ENCODE measurements at places on chromosomes 7 and 10.

DNA sequence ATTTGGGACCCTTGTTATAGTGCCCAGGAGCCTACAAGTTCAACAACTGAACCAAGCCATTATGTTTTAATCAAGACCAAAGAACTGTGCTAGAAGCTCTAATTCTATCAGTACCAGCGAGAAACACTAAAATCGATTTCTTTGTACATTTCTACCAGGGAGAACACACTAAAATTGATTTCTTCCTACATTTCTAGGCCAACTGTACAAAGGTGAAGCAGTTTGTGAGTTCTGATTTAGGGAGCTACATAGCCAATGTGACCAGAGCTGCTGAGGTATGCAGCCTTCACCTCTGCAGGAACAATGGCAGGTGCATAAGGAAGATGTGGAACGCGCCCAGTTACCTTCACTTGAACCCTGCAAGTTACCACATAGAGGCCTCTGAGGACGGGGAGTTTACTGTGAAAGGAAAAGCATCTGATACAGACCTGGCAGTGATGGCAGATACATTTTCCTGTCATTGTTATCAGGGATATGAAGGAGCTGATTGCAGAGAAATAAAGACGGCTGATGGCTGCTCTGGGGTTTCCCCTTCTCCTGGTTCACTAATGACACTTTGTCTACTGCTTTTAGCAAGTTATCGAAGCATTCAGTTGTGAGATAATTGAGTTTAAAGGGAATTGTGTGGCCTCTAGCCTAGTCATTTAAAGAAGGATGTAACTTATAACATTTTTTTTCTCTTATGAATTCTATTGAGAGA lies 31.7 kb downstream of the HYAL4 start:
- DNase-seq, result no peak

GRCh38 chr7:137694405-137694804 lies 152.4 kb downstream of the DGKI start:
- DNase-seq, result peak; percentile 52

GRCh38 chr7:64884085-64884912 lies 18.8 kb upstream of the ZNF273 start:
- no peak for DNase-seq

DNA sequence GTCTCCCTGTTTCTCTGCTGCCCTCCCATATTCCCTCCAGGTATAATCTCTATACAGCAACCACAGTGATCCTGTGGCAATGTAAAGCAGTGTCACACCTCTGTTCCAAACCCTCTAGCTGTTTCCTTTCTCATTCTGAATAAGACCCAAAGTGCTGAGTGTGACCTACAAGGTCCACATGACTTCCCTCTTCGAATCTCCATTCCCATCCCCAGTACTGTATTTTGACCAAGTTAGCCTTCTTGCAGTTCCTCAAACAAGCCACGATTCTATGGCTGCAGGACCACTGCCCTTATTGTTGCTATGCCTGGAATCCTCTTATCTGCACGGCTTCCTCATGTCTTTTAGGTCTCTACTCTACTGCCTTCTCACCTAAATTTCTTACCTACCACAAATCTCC lies 291.9 kb downstream of the DOCK4 start:
- DNase-seq, result no peak

GRCh38 chr7:149440222-149440621 lies 20.6 kb downstream of the ZNF777 start:
- no peak for DNase-seq

DNA sequence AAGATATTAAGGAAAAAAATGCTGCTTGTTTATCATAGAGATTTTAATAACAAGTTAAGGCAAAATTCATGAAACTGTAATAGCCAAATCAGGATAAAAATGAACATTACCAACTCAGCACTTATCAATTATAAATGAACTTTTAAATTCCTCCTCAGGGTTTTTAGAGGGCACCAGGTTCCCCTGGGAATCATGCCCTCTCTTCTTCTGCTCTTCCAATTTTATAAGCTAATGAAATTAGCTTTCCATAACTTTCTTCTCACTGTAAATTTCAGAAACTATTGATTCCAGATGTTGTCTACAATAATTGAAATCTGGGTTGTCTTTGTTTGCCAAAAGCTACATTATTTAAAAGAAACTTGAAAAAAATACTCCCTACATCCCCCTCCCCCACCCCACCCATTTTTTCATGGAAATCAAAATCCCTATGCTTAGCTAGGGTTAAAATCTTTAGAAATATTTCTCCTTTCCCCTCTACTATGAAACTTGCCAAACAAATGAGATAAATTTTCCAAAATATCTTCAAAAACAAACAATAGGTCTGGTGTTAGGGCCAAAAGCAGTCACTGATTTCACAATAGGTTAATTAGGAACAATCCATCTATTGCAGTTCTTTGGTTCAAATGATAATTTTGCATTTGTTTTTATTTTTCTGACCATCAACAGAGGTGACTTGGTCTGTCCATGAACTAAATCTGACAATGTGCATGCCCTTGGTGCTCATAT lies 187.7 kb downstream of the DOCK4 start:
- DNase-seq, result no peak

- DNase-seq, result no peak
Measured at GRCh38 chr7:28458732-28459131, 46.4 kb downstream of the CREB5 start.

GRCh38 chr7:127935847-127936376 lies 95.3 kb downstream of the LRRC4 start:
- no peak for DNase-seq

GRCh38 chr7:93575555-93576399 lies 1.3 kb upstream of the CALCR start:
- no peak for DNase-seq

- peak; percentile 17 for DNase-seq
Measured at GRCh38 chr7:78852951-78853350, 600.5 kb downstream of the MAGI2 start.

DNA sequence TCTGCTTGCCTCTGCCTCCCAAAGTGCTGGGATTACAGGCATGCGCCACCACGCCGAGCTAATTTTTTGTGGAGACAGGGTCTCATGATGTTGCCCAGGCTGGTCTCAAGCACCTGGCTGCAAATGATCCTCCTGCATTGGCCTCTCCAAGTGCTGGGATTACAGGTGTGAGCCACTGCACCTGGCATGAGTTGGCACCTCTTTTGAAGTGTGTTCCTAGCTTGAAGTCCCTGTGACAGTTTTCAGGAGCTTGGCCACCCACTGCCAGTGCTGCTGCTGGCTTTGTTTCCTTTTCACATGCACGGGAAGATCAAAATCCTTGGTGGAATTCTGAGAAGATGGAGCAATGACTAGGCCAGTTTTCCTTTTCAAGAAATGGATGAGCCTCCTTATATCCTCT lies 126.3 kb downstream of the NRP1 start:
- no peak for DNase-seq

GRCh38 chr7:11548532-11548931 lies 283.5 kb downstream of the THSD7A start:
- no peak for DNase-seq

DNA sequence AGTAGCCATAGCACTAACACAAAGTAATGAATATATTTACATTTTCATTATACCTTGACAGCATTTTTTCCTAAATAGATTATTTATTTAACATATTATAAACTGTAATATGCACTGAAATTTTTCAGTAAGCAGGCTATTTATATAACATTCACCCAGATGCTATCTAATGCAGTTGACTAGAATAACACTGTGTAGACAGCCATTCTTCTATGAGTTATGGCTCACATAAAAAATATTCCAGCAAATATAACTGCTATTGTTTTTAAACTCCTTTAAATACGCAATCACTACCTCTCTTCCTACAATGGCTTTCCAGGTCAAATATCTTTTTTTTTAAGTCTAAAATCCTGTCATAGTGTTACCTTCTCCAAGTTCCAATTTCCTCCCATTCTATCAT lies 21.6 kb downstream of the TPK1 start:
- no peak for DNase-seq

- DNase-seq, result no peak
Measured at GRCh38 chr7:129599174-129599573, 12.3 kb upstream of the NRF1 start.

DNA sequence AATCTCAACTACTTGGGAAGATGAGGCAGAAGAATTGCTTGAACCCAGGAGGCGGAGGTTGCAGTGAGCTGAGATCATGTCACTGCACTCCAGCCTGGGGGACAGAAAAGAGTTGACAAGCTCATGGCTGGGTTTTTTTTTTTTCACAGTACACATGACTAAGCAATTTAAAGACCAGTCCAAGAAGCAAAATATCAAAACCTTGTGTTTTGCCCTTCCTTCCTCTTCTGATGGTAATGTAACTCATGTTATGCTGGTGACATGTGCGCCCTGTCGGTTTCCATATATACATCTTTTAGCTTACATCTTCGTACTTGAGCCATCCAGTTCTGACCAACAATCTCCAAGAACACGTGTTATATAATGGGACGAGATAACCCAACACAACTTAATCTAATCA lies 237.7 kb upstream of the PLXDC2 start:
- no peak for DNase-seq

DNA sequence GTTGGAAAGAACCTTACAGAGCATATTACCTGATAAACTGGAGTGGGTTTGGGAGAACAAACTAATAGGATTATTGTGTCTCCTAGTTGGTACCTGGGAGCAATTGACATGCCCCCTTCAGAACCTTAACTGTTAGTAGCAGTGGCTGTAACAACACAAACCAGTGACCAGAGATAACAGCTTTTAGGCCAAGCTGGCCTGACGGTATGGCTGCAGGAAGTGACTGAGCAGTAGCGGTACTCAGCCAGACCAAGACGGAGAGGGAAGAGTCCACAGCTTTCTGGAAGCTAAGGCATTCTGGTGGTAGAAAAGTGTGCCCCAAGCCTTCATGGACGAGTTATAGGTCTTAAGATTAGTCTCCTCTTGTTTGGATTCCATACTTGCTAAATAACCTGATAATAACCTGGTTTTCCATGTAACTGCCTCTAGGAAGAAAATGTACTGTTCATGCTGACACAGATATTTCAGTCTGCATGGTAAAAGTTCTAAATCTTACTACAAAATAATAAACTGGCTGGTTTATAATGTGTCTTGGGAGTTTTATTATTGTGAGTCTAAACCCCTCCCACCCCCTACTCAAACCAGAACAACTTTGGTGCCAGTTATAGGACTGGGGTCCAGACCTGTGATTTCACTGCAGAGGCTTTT lies 11.3 kb downstream of the NOLC1 start:
- DNase-seq, result no peak

DNA sequence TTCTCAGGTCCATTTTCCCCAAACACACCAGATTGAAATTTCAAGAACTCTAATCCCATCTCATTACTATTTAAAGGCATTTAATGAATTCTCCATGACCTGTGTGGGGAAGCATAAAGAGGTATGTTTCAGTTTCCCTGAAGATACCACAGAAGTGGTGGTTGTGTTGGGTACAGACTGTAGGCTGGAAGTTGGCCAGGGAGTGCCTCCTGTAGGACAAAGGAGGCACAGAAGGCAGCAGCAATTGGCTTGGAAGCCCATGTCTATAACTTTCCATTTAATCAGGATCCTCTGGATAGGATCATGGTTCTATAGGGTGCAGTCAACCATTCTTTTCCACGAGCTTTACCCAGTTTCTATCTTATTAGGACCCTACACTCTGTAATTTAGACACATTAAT lies 8.6 kb upstream of the BET1 start:
- DNase-seq, result no peak

GRCh38 chr7:71133232-71133622 lies 1.3 kb downstream of the GALNT17 start:
- DNase-seq, result no peak

Data from fibroblast of skin of abdomen (primary cell).